Urinary bladder (tissue), 4 donors: ENCODE measurements at places on chromosomes 13 and 19. TPM values are rescaled to one million over a fixed set of nuclear protein-coding genes. Genes with fewer than 3 reads are reported as not detected.

SPTBN4 gene
- 1.7 TPM for total RNA-seq

DNA sequence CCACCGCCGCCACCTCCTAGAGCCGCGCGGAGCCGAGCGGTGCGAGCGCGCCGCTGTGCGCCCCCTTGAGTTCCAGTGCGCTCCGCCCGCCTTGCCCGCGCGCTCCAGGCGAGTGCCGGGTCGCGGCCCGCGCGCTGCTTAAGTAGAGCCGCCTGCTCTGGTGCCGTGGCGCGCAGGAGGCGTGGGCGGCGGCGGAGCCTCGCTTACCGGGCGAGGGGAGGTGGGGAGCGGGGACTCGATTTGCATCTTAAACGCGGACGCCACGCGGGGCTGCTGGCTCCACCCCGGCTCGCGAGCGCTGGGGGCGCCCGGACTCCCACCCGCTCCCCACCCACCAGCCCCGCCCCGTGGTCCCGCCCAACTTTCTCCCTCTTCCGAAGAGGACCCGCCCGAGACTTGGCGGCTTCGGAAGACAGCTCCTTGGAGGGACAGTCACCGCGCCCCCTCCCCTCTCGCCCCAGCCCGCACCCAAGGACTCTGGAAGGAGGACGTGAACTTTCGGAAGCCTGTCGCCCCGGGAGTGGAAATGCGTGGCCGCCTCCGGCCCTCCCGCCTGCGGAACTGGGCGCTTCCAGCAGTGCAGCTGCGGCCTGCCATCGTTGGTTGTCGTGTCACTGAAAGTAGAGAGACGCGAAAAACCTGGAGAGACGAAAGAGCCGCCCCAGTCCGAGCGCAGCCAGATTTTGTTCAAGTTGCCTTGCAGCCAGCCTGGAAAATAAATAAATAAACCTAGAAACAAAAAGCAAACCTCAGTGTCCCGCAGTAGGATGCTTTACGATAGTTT lies at the start of gene KCTD12:
Gene KCTD12 (minus strand): TSS at position 114 of the 784 bp plus-strand sequence. CDS start 257 bp downstream, outside the sequence.
- peak; percentile 65 for DNase-seq

TGFBR3L gene
- total RNA-seq, result not detected

- no peak for DNase-seq
These were observed 2.3 kb upstream of the LYPD3 start for GRCh38 chr19:43467730-43468129.

BRME1 gene
- total RNA-seq, result 2.0 TPM

DNA sequence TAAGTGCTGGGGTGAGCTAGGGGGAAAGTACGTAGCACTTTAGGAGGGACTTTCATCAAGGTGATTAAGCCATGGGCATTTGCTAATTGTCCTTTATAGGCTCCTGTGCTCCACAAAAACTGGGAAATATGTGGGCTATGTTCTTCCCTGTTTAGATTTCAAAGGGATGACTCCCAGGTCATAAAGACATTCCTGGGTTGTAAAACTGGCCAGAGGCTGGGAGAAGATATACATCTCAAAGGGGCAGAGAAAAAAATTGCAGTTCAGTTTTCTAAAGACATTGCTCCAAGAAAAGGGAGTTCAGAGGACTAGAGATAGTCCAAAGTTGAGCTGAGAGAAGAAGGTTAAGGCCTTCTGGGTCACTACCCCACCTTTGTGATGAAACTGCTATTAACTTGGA lies 204.8 kb downstream of the MYO16 start:
- DNase-seq, result no peak

DNA sequence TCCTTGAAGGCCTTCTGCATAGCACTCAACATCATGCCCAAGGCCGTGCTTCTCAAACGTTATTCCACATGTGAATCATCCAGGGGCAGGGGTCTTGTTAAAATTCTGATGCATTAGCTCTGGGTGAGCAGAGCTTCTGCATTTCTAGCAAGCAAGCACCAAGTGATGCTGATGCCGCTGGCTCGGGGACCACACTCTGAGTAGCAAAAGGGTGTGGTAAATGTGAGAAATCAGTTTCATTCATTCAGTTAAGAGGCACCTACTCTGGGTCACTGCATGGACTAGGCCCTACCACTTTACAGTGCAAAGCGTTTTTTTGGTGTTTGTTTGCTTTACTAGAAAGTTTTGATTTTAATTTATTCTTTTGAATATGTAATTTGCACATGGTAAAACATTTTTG lies 7.2 kb downstream of the KRTDAP start:
- DNase-seq, result no peak

GRCh38 chr19:2883686-2884439 lies 16.7 kb downstream of the ZNF556 start:
- DNase-seq, result no peak

CATSPERD gene
- total RNA-seq, result not detected

DNA sequence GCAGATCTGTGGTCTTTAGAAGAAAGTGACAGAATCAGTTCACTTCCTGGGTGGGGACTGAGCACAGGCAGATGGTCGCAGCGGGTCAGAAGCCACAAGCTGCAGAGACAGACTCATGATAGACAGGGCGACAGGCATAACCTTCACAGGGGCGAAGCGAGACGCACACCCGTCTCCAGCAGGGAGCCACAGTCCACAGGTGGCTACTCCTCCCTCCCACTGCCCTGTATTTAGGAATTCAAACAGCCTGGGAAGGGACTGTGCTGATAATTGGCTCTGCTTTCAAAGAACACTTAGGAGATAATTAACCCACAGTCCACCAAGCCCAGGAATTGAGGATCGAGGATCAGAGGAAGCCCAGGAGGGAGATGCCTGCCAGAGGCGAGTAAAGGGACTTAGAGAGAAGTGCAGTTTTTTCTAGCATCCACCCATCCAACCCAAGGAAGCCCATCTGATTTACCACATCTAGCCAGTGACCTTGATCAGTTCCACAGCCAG lies 23.2 kb downstream of the RFX2 start:
- DNase-seq, result no peak

ZNF470 gene
- total RNA-seq, result 9.7 TPM
